Activated CD4-positive, alpha-beta T cell treated with anti-CD3 and anti-CD28 coated beads for 36 hours (primary cell): ENCODE measurements at places on chromosomes 6 and 20.

DNA sequence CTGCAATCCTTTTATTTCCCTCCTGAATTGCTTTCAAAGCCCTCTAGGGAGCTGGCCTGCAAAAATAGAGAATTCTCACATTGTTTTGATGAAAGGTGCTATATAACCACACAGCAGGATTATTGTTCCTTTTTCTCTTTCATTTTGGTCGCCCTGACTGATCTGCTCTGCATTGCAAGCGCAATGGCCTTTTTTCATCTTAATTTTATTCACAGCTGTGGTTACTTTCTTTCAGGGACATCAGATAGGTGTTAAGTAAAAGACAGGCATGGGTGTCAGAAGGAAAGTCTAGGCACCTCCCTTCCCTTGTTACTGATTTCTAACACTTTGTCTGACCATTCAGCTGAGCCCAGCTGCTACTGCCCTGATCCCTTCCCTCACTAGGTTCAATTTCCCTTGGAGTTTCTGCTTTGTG lies 850.5 kb upstream of the MAP3K7 start:
- DNase-seq: no peak

- no peak for DNase-seq
Measured at GRCh38 chr6:99270030-99270429, 79.4 kb downstream of the FAXC start.

- no peak for DNase-seq
Measured at GRCh38 chr6:3707024-3707423, 44.5 kb downstream of the PXDC1 start.

- DNase-seq: peak; percentile 51
Measured at GRCh38 chr20:19757487-19758132, 448 bp upstream of the RIN2 start.

DNA sequence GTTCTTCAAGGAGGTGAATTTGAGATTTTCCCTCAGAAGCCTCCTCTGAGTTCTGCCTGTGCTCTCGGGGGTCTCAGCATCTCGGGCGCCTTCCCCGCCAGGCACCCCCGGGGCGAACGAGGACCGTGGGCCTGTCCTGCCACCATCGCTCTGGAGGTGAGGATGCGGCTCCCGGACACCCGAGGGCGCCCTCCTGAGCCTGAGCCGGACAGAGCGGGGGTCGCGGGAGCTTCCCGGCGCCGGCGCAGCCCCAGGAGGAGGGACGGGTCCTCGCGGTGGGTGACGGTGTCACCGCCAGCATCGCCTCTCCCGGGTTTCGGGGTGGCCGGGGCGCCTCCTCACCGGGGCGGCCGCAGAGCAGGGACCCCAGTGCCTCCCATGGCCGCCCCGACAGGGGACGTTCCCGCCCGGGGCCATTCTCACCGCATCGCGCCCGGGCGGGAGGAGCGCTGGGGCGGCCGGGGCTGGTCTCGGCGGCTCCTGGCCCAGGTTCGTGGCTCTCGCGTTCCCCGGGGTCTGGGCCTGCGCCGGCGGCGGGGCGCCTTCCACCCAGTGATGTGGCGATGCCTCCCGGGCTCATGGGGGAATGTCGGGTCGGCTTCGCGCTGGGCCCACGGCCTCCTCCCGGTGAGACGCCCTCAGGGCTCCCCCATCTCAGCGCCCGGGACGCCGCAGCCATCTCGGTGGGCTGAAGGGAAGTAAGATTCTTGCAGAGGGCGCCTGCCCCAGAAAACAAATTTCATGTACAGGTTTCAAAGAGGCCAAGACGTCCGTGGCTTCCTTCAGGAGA lies 210.5 kb downstream of the ERMARD start:
- DNase-seq: peak; percentile 51

DNA sequence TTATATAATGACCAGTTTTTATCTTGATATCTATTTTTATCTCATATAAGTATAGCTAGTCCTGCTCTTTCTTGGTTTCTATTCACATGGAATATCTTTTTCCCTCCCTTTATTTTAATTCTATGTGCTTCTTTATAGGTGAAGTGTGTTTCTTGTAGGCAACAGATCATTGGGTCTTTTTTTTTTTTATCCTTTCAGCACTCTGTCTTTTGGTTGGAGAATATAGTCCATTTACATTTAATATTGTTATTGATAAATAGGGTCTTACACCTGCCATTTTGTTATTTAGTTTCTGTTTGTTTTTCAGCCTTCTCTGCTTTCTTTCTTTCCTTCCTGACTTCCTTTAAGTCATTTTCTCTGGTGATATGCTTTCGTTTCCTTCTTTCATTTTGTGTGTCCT lies 22.2 kb upstream of the LAMA2 start:
- no peak for DNase-seq

GRCh38 chr20:47237715-47238114 lies 118.8 kb downstream of the ZMYND8 start:
- DNase-seq: no peak

- DNase-seq: no peak
Measured at GRCh38 chr20:59723108-59723500, 118.8 kb downstream of the PHACTR3 start.

DNA sequence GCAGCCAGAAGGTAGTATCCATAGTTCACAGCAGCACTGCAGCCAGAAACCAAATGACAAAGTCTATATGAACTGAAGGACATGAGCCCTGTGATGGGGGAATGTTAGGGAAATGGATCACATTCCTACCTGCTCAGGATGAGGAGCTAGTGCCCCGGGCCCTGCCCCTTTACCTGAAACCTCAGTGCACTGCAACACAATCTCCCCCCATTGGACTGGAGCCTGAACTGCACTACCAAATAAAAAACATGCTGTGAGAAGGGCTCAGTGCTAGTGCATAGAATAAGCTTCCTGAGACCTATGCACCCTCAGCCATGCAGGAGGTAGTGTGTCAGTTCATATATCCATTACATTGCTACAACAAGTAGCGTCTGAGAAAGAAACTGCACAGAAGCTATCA lies 477.8 kb downstream of the HACE1 start:
- DNase-seq: no peak

DNA sequence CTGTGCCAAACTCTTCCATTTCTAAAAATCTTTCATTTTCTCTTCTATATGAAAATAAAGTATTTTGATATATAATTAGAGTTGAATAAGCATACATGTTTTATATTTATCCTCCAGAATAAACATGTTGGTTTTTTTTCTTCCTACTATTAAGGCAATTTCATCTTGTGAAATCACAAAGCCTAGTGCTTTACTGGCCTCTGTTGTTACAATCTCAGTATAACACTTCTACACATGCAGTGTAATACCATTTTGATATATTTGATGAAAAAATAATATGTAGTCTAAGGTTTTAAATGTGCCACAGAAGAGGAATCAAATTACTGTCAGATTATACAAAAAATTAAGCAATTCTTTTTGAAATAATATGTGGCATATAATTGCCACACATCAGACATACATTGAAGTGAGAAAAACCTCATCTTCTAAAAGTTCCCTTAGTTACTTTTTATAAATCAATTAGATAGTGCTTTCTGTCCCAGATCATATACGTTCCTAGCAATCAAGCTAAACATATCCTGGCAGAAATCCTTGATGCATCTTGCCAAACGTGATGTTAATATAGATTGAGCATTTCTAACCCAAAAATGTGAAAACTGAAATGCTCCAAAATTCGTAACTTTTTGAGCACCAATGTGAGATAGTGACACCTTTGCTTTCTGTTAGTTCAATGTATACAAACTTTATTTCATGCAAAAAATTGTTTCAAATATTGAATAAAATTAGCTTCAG lies 225.1 kb upstream of the MANEA start:
- DNase-seq: no peak

DNA sequence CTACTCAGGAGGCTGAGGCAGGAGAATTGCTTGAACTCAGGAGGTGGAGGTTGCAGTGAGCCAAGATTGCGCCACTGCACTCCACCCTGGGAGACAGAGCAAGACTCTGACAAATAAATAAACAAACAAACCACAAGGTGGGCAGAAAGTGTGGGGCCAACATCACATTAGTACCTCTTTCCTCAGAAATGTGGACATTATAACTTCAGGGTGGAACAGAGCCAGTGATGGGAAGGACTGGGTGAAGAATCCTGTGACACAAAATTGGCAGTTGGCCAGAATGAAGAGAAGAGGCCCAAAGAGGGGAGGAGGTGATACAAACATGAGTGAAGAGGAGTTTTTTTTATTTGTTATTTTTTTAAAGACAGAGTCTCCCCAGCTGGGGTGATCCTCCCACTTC lies 50.6 kb downstream of the NUP153 start:
- DNase-seq: no peak

GRCh38 chr6:123712831-123713230 lies 76.1 kb upstream of the TRDN start:
- no peak for DNase-seq

- DNase-seq: no peak
Measured at GRCh38 chr6:129681913-129682205, 28.1 kb downstream of the ARHGAP18 start.

DNA sequence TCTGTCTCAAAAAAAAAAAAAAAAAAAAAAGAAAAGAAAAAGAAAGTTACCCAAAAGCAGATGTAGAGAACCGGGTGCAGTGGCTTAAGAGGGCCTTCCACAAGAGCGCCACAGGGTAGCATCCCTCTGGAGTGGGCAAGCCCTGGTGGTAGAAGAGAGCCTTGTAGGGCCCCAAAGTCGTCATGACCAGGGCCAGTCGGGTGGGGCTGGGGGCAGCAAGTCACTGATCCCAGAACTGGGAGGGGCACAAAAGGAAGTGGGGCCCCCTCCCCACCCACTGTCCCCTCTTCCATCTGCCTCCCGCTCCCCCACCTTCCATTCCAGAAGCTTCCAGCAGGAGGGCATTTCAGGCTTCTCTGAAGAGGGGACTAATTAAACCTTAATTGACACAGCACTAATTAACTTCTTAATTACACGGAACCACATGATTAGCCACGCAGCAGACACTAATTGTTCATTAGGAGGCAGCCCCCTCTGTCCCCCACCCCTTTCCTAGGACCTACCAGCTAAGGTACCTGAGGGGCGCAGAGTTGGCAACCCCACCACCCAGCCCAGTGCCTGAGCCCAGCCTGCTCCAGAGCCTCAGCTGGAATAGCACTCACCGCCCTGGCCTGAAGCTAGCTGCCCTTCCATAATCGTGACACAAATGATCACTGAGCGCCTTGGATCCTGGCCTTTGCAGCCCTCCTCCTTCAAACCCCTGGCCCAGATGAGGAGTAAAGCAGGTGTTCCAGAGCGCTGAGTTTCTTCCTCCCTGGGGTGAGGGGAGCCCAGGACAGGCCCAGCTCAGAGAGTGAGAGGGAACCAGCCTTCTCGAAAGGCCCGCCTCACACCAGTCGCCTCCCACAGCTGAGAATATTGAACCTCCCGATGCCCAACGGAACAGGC lies 34.8 kb downstream of the MDFI start:
- DNase-seq: no peak

- no peak for DNase-seq
Measured at GRCh38 chr6:105536961-105537360, 134.1 kb upstream of the PREP start.

DNA sequence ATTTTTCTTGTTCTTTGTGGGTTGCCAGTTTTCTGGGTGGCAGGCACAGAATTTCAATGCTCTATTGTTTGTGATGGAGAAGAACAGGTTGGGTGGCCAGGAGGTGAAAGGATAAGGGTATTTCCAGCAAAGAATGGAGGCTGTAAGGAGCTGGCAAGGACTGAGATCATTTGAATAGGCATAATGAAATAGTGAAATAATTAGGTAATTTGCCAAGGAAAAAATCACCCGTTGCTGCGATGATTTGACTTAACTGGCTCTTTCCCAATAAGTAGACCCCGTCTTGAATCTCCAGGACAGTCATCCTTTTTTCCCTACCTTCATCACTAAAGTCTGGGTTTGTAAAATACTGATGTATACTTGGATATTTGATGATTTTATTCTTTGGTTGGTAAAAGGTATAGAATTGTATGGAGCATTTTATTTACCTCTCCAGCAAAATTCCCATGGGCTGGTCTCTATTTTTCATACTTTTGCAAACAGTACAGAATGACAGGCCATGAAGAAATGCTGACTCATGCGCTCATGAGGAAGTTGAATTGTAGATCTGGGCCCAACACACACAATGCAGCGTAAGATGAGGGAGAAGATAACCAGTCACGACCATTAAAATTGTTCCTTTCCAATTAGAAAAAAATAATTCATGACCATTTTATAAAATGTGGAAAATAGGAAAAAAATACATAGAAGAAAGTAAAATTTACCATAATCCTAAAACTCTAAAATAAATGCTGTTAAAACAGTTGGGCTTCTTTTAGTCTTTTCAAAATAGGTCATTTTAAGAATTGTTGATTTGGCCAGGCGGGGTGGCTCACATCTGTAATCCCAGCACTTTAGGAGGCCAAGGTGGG lies 2.4 kb upstream of the GCNT2 start:
- DNase-seq: no peak

GRCh38 chr6:134183844-134184243 lies 131.4 kb upstream of the SLC2A12 start:
- DNase-seq: no peak

GRCh38 chr20:33113387-33113908 lies 34.0 kb downstream of the BPIFB4 start:
- no peak for DNase-seq

- DNase-seq: peak; percentile 78
Measured at GRCh38 chr6:51959744-51960383, 127.5 kb downstream of the PKHD1 start.

DNA sequence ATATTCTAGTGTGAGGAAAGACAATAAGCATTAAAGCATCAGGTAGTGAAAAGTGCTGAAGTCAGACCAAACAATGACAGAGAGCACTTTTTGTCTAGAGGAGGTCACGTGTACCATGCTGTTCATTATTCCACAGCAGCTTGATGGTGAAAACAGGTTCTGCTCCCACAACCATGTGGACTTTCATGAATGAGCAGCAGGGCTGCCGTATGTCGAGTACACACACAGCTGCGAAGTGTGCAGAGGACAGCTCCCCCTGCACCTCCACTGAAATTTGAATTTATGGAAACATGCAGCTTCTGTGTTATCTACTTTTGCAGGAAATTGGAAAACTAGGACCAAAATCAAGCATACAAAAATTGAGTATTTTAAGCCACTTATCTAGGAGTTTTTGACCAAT lies 85.3 kb downstream of the MAP7 start:
- DNase-seq: no peak

- DNase-seq: no peak
Measured at GRCh38 chr6:106659859-106660258, 30.5 kb downstream of the QRSL1 start.

GRCh38 chr20:38166703-38167233 lies 1.7 kb upstream of the TGM2 start:
- no peak for DNase-seq

GRCh38 chr6:35173044-35173426 lies 31.9 kb upstream of the TCP11 start:
- no peak for DNase-seq

- no peak for DNase-seq
Measured at GRCh38 chr6:66264376-66264775, 557.4 kb upstream of the EYS start.

DNA sequence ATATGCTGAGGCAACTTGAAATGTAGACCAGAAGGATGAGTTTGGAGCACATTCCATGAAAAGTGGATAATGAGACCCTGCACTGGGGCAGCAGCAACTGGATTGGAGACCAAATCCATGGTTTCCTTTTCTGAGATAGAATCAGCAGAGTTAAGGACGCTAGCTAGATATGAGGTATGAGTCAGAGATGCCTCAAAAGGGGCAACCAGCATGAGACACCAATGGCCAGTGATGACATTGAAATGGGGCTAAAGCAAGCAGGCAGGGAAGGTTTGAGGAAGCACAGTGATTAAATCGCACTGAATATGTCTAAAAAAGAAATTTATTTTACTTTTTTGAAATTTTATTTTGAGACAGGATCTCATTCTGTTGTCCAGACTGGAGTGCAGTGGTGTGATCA lies 802.4 kb downstream of the TFAP2A start:
- no peak for DNase-seq

GRCh38 chr6:151121900-151122299 lies 117.9 kb upstream of the AKAP12 start:
- DNase-seq: no peak

- no peak for DNase-seq
Measured at GRCh38 chr20:50237349-50237748, 46.7 kb downstream of the CEBPB start.
